8988T (cell line): ENCODE measurements at places on chromosomes 11 and 22.

- no peak for DNase-seq
These were observed 1.2 kb downstream of the USH1C start for GRCh38 chr11:17543041-17543440.

GRCh38 chr11:124663861-124664260 lies 9.7 kb downstream of the SIAE start:
- DNase-seq = no peak

DNA sequence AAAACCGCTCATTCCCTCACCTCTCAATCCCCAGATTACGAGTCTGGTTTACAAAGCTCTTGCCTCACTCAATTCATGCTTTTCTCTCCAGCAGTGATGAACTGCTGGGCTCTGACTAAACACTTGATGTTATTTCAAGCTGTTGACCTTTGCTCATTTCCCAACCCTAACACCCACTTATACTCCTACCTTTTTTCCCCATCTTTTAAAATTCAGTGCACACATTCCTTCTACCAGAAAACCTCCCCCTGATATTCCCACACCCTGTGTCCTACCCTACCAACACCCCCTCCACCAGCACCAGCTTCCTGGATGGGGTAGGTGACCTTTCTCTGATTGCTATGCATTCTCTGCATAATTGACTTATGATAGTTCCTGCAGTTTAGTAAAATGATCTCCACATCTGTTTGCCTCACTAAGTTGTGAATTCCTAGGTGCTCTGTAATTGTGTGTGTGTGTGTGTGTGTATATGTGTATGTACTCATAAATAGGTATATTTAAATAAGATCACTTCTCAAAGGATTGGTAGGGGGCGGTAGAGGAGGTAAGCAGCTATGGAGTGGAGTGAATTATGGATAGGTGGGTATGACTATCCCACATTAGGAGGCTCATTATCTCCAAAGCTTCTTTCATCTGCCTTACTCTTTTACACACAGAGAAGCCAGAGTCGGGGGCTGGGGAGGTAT lies 842 bp downstream of the HEPACAM start:
- no peak for DNase-seq

GRCh38 chr11:77180346-77180745 lies 52.3 kb downstream of the MYO7A start:
- no peak for DNase-seq

DNA sequence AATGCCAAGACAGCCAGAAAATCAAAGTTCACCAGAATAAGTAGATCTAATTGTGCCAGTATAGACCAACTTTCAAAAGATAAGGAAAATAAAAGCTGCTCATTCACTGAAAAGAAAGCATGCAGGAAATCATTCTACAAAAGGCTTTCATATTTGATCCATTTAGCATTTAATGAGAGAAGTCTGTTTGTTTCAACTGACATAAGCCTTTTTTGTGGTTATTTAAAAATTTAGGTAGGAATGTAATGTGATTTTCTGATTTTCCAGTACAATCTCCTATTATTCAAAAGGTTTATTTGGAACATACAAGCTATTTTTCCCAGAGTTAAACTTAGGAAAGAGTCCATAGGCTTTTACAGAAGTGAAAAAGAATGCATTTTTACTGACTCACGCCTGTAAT lies 92.7 kb downstream of the SBF2 start:
- DNase-seq = no peak
